Cardiac fibroblast (primary cell): ENCODE measurements at places on chromosomes 13 and 19.

DNA sequence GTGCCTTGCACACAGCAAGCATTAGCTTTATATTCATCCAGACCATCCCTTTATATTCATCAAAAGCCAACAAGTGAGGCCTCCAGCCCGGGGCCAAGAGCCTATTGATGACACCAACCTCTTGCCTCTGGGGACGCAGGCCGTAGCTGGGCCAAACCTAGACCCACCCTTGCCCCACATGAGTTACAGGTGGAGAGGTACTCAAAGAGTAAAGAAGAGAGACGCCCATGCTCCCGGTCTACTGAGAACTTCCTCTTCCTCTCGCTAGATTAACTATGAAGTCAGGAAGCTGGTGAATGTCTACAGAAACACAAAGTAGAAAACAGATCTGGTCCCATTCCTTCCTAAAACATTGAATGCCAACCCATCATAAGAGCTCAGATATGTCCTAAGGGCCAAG, 3.8 kb upstream of the MLNR start:
- DNase-seq, result no peak

DNA sequence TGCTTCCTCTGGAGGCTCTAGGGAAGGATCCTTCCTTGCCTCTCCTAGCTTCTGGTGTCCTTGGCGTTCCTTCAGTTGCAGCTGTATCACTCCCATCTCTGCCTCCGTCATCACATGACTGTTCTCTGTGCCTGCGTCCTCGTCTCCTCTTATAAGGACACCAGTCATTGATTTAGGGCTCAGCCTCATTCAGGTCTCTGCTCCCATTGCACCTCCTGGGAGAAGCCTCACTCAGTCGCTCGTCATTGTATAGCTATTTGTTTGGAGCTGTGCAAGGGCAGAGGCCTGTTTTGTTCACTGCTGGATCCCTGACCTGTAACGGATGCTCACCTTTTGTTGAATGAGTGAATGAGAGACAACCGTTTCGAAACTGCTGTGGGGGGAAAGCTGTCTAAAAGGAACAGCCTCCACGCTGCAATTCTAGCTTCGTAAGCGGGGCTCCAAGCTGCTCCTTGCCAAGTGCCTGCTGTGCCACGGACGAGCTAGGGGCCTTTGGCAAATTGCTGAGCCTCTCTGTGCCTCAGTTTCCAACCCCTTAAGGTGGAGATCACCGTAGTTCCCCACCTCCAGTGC, 17.2 kb downstream of the BRSK1 start:
- no peak for DNase-seq

- DNase-seq, result no peak
Observed at GRCh38 chr19:54521860-54522513, 19.4 kb downstream of the LAIR2 start.

DNA sequence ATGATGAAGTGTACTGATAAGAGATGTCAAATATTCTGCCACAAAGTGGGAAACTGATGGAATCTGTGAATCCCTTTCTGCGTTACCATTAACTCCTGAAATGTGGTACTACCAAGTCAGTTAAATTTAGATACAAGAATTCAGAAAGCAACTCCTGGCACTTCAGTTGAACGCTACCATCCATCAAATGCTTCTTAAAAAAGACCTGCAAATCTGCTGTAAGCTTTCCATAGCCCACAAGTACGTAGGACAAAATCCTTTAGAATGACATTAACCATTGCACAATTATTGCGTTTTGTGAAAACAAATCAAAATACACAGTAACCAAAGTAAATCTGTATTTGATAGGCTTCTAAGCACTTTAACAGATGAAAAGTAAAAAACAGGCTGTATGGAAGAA, 5.4 kb downstream of the SMAD9 start:
- no peak for DNase-seq

DNA sequence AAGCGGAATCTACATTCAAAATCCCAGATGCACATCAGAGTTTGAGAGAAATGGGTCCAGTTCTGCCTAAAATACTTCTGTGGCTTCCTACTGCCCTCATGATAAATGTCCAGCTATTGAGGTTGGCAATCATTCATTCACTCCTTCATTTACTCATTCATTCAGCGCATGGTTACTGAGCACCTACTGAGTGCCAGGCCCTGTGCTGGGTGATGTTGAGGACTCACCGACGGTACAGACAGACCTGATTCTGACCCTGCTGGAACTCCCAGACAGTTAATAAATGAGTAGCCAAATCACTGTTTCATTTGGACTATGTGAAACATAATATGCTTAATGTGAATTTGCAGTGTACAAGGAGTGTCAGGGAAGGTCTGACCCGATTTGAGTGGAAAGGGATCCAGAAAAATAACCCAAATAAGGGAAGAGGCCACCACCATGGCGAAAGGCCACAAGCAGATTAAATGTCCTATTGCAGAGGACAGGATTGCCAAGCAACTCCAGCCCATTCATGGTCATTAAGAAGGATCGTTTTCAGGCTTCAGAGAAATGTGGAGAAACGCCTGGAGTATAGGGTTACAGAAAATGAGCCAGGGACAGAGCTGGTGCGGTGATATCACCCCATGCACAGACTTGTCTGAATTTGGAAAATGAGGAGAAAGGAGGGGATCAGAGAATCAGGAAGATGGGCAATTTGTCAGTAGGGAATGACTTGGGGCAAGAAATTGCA, 20.5 kb downstream of the DYRK1B start:
- no peak for DNase-seq

DNA sequence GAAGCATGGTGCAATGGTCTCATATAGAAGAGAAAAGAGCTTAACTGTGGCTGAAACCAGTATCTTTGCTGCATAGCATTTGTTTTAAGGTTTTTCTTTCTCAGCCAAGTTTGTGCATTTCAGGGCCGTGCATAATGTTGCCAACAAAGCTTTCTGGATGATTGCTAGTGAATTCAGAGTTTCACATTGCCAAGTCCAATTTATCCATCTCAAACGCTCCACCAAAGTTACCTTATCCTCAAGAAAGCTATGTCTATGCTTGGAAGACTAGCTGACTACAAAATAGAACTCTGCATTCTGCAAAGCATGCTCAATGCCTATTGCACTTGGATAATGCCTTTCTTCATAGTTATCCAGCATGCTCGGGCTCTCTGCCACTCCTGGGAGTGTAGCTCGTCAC, 535.8 kb upstream of the SGCG start:
- no peak for DNase-seq

- no peak for DNase-seq
Observed at GRCh38 chr13:25699600-25699999, 327.8 kb downstream of the ATP8A2 start.

GRCh38 chr13:37795326-37795725, 74.2 kb downstream of the TRPC4 start:
- no peak for DNase-seq

GRCh38 chr19:48982280-48982679, 10.8 kb downstream of the GYS1 start:
- DNase-seq, result no peak

GRCh38 chr19:30629086-30629485, 256.9 kb downstream of the ZNF536 start:
- DNase-seq, result no peak

DNA sequence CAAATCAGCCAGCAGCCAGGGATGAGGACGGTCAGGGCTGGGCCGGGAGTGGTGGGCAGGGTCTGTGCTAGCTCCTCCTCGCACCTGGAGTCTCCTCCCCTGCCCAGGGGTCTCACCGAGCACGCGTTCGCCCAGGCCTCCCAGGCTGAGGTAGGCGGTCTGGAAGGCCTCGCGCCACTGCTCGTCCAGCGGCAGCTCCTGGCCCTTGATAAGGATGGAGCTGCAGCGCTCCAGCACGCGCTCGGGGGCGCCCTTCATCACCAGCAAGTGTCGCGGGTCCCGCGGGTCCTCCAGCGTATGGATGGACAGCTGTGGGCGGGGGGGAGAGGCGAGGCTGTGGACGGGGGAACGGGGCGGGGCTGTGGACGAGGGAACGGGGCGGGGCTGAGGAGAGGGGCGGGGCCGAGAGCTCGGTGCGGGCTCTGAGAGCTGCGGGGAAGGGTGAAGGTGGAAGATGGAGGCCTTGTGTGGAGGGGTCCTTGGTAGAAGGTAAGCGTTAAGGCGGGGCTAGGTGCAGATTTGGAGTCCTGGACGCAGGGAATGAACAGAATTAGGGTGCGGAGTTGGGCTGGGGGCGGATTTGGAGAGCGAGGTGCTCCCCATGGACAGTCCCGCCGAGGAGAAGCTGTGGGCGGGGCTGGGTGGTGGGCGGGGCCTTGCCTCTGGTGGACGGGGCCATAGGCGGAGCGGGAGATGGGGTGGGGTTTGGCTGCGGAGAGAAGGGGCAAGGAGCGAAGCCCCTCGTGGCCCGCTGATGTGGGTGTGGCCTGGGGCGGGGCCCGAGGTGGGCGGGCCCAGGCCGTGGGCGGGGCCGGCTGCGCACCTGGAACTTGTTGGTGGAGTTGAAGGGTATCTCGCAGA, 5.7 kb downstream of the ATP4A start:
- DNase-seq, result peak; percentile 63

DNA sequence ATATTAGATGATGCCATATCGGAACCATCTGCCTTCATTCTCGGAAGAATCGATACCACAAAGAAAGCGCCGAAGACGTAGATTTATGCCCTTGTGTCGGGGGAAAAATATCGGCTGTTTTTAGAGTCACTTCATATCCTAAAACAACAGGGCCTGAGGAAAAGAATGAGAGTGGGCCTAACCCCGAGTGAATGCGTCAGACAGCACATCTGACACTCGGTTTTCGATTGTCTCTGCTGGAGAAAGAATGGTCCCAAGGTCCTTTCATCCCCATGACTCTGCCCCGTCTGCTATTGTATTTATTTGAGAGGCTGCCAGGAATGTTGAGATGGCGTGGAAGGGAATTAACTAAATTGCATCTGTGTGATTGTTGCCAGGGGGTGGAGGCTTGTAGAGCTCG, 46.1 kb downstream of the CHST8 start:
- no peak for DNase-seq

- DNase-seq, result no peak
Observed at GRCh38 chr19:1267477-1268225, 1.5 kb upstream of the CIRBP start.

DNA sequence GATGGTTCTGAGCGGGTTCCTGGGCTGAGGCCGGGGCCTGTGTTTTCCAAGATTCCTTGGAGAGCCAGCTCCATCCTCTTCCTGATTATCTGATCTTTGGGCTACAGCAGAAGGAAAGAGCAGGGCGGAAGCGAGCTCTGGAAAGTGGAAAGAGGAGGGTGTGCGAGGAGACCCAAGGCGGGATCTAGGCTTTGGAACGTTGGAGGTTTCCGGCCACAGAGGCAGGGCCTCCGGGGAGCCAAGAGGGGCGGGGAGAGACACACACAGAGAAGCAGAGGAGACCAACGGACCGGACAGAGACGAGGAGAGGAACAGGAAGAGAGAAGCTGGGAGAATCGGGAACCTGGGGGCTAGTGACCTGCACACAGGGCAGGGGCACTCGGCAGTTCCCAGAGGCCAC, at the start of gene CLEC11A:
Gene CLEC11A (plus strand): TSS at position 296 of the 400 bp plus-strand sequence. CDS start 162 bp downstream, outside the sequence.
- DNase-seq, result peak; percentile 84

DNA sequence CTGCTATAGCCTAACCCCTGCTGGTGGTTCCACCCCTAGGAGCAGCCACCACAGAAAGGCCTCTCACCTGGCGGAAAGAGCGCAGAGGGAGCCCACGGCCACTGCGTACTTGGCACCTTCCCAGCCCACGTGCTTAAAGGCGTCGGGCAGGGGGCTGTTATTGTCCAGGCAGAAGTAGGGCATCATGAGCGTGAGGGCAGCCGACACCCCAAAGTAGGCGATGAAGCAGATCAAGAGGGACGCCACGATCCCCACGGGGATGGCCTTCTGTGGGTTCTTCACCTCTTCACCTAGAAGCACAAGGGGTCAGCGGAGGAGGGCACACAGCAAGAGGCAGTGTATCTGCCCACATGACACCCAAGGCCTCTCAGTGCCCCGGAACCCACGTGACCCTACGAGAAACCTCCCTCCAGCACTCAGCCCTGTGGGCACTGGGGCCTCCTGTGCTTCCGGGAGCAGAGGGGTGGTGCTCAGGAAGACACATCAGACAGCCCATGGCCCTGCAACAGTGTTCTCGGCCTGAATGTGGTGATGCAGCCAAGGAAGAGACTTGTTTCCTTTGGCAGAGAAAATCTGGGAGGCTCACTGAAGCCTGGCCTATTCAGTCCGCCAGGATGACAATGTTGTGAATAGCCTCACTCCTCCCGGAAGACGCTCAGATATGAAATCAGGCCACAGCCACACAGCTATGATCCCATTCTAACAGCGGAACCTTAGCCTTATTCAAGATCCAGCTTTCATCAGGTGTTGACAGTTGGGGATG, 72.1 kb downstream of the SLC7A1 start:
- DNase-seq, result peak; percentile 93

GRCh38 chr13:37868691-37869505, 674 bp downstream of the TRPC4 start:
- peak; percentile 59 for DNase-seq

DNA sequence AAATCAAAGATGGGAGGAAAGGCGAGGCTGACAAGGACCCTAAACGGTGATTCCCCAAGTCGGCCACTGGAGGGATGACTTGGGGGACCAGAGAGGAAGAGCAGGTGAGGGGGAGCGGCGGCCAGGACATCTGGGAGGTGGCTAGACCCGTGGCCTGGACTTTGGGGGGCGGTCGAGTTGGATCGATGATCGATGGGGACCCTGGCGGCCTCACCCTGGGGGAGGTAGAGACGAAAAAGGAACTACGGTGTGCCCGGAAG, 7.7 kb upstream of the CIRBP start:
- DNase-seq, result no peak

DNA sequence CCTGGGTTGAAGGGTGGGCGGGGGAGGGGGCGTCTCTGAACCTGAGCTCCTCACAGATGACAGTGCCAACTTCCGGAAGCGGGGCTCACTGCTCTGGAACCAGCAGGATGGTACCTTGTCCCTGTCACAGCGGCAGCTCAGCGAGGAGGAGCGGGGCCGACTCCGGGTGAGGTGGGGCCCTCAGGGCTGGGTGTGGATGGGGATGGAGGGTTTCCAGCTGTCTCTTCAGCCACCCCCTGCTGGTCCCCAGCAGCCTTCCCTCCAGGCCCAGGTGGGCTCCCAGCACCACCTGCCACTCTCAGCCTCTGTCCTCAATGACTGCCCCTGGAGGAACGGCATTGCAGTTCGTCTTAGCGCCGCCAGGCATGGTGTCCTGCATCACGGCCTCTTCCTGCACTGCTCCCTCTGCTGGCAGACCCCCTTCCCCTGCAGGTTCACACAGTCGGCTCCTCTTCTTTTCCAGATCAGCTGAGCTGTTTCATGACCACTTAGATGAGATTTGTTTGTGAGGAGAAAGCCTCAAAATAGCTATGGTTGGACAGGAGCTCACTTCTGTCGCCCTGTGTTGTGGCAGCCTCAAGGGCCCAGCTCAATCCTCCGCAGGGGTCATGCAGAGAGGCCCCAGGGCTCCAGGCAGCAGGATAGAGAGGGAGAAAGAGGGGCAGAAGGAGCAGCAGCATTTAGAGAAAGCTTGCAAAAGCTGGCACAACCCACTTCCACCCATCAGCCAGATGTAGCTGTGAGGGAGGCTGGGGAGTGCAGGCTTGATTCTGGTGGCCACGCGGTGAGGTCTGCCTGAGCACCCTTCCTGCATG, 2.5 kb upstream of the GARIN5A start:
- DNase-seq, result peak; percentile 61

GRCh38 chr13:79560954-79561353, 80.0 kb downstream of the NDFIP2 start:
- no peak for DNase-seq

- DNase-seq, result no peak
Observed at GRCh38 chr19:531753-532560, at the start of gene CDC34. Gene CDC34 (plus strand): TSS chr19:531760. CDS start chr19:531932, 172 bp downstream.

- DNase-seq, result peak; percentile 19
Observed at GRCh38 chr13:78100486-78100885, 181.9 kb upstream of the EDNRB start.
